Activated T-helper 17 cell treated with anti-CD3 and anti-CD28 coated beads, Interleukin-2, amount 50 U/mL, for 72 hours (primary cell): ENCODE measurements at places on chromosomes 12 and 14. TPM values are rescaled to one million over a fixed set of nuclear protein-coding genes. Genes with fewer than 3 reads are reported as not detected.

GRCh38 chr12:122201381-122201780, 2.1 kb upstream of the B3GNT4 start:
- no peak for ATAC-seq

DNA sequence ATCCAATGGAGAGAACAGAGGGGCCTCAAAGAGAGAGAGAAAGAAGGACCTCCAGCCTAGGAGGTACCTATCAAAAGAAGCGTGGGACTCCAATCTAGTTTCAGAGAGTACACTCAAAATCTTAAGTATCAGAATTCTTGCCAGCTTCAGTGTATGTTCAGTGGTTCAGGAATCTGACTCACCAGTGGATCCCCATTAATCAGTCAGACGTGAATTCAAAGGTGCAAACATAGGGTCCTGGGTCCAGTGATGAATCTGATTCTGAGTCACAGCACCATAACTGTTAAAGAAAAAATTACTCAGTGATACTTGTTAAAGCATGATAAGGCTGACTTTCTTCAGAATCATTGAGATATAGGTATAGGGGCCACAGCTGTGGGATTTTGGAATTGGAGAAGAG, 33.2 kb downstream of the ETNK1 start:
- peak; percentile 97 for ATAC-seq

- ATAC-seq: no peak
Measured at GRCh38 chr14:52003324-52003723, 14.0 kb downstream of the RTRAF start.

- peak; percentile 52 for ATAC-seq
Measured at GRCh38 chr12:113230315-113231234, 9.3 kb downstream of the TPCN1 start.

DNA sequence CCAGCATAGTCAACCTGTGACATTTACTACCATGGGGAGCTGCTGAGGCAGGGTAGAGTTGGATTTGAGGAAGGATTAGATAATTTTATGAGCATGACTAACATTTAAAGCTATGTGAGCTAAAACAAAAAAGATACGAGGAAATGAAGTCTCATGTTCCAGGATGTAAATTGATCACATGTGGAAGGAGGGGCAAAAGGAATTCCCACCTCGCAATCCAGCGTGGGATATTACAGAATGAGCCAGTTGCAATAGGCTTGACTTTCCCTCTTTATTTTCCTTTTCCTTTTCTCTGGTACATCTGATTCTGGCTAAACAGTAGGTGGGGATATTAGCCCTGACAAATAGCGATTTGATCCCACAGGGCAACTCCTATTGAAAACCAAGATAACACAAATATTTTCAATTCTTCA, 214.9 kb upstream of the HMGA2 start:
- no peak for ATAC-seq

DNA sequence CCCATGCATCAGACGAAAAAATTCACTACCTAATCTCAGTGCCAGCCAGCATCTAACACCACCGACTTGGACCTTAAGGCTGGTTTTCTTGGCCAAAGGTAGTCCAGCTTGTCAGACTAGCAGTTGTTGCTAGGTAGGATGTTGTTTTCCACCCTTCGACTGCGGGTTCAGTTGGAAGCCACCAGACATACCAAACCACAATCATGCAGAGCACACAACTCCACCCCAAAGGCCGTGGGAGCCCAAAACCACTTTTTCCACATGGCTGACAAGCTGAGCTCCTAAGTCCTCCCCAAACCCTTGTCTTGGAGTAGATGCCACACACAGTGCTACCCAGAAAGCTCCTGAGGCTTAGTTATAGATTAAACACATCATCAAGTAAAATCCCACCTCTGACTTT, 46.8 kb downstream of the LRIG3 start:
- no peak for ATAC-seq

DNA sequence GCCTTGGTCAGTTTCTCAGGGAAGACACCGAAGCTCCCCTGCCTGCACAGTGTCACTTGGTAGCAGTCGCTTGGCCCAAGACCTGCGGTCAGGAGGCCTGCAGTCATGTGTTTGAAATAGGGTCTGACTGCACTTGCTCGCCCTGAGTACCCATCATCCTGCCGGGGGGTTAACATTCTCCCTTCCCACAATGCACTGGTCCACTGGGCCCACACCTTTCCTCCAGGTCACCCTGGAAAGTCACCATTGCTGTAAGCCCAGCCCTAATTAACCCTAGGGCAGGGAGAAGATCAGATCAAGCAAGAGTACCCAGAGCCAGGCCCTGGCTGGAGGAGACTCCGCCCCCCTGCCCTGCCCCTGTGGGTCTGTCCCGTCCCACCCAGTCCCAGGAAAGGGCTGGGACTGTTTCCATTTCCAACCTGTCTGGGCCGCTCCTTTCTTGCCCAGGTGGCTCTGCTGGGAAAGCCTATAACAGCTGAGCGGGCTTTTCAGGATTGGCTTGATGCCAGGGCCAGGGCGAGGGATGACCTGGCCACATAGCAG, 87.1 kb downstream of the ZFP36L1 start:
- no peak for ATAC-seq

GRCh38 chr14:30180219-30180618, 252.6 kb upstream of the PRKD1 start:
- ATAC-seq: no peak

DNA sequence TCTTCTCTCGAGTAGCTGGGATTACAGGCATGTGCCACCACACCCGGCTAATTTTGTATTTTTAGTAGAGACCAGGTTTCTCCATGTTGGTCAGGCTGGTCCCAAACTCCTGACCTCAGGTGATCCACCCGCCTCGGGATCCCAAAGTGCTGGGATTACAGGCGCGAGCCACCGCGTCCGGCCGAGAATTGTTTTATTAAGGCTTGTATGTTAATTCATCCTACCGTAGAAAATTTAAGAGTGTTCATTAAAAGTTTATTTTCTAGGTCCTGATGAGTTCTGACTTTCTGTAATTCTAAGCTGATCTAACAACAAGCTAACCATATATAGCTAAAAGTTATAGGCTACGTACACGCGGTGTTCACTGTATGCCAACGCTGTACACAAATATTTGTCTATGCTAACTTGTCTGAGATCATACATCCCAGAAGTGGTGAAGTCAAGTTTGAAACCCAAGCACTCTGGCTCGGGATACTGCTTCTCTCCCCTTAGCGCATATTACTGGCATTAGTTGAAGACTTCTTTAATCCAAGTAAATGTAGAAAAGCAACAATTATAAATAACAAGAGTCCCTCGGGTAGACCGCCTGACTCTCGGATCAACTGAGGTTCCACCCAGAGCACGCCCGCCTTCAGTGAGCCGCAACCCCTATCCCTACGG, 570 bp upstream of the MRPS35 start:
- peak; percentile 58 for ATAC-seq

DNA sequence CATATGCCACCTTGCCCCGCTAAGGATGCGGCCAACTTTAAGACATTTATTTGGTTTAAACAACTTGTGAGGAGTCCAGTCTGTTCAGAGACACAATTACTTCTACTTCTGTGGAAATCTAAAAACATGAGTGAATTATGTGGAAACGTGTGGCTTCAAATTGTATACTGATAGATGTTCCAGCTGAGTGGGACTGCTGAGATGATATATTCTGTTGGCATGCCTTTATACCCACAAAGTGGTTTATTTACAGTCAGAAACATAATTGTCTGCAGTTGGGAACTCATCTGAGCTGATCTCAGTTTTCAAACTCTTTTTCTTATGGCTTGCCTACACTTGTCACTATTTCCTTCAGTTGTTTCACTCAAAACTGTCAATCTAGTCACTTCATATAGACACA, 67.8 kb downstream of the FLRT2 start:
- no peak for ATAC-seq

- no peak for ATAC-seq
Measured at GRCh38 chr12:12167847-12168246, 97.1 kb downstream of the BCL2L14 start.

DNA sequence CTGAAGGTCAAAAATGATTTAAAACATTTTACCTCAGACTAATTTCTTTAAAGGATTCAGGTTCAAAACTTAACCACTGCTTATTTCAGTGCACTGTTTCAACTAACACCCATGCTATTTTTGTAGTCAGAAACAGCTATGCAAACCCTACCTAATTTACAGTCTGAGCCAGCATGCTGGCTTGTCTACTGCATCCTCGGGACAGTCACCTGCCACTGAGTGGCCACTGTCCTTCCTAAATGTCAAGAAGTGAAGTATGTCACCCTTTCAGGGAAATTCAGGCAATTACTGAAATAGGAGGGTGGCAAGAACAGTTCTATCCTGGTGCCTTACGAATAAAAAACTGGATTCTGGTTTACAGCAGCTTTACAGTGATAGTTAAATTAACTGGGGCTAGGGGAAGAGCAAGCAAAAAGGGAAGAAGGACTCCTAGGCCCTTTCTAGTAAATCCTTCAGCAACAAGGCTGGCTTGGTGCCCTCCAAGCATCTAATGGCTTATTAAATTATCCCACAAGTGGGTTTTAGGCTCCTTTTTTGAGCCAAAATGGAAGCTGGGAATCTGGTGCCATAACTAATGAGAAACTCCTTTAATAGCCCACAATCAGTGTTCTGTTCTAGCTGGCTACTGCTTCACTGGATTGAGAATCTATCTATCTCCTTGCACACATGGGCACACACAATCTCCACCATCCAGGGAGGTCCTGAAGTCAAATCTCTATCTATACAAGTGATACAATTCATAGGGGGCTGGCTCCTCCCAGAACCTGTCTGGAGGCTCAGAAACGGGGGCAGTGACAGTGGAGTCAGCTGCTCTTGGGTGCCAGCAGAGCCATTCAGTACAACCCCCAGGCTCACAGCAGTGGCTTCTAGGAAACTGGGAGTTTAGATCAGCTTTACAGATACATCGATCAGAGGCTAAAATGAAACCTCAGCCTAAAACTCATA, 43.4 kb downstream of the SH2B3 start:
- ATAC-seq: no peak

- no peak for ATAC-seq
Measured at GRCh38 chr14:43625294-43625693, 881.8 kb downstream of the FSCB start.

DNA sequence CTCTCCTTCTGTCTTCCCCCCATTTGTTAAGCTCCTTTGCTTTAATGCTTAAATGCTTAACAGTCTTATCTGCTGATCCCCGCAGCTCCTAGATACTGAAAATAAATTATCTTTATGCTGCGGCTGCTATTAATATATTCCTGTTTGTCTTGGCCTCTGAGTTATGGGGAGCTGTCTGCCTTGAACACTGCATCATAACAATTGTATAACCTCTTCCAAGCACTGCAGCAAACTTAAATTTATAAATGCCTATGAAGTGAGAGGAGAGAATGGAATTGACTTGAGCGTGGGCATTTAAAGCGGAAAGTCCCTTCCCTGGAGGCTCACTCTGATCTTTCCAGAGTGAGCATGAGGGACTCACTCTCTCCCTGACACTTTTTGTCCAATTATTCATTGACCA, 23.1 kb upstream of the DCP1B start:
- ATAC-seq: no peak

- no peak for ATAC-seq
Measured at GRCh38 chr14:57709909-57710308, 156.0 kb downstream of the SLC35F4 start.

- no peak for ATAC-seq
Measured at GRCh38 chr14:87833026-87833425, 160.0 kb downstream of the GALC start.

- ATAC-seq: peak; percentile 34
Measured at GRCh38 chr14:22084393-22085281, 411.0 kb upstream of the OR4E1 start.

DNA sequence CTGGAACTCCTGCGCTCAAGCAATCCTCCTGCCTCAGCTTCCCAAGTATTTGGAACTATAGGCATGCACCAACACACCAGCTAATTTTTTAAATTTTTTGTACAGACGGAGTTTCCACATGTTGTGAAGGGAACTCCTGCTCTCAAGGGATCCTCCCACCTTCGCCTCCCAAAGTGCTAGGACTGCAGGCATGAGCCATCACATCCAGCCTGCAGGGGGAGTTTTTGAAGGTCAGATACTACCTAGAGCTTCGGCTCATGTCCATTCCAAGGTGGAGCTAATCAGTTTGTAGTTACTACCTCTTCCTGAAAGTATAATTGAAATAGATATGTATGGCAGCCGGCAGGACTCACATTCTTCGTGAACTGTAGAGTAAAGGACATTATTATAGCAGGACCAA, 3.7 kb upstream of the TAS2R19 start:
- no peak for ATAC-seq

DNA sequence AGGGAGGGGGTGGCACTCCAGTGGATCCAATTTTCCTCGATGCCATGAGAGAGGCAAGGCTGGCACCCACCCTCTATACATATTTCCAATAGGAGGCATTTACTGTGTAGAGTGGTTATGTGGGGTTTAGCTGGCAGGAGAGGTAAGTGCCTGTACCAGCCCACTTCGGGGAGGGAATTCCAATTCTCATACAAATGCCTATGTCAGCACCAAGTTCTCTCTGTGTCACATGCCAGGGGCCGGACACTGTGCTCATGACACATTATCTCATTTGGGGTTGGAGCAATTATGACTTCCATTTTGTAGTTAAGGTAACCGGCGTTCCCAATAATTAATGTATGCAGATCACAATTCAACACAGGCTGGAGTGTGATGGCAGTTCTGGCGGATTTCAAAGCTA, 284.3 kb downstream of the KSR2 start:
- ATAC-seq: no peak

DNA sequence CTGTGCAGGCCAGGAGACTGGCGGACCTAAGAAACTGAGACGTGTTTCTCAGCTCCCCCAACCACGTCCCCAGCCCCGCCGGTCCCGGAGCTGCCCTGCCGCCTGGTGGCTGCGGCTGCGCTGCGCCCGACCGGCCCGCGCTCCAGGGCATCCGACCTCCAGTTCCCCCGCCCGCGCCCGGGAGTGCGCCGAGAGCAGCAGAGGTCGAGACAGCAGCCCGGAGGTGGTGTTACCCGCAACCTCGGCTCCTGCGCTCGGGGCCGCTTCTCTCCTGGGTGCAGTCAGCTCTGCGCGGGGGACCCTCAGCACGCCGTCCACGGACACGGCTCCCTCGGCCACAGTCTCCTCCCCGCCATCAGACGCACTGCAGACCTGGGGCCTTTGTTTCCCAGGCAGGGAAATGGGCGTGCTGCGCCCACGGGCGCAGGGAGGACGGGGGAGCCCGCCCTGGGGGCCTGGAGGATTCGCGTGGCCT, 21.6 kb upstream of the GPR132 start:
- peak; percentile 91 for ATAC-seq

DNA sequence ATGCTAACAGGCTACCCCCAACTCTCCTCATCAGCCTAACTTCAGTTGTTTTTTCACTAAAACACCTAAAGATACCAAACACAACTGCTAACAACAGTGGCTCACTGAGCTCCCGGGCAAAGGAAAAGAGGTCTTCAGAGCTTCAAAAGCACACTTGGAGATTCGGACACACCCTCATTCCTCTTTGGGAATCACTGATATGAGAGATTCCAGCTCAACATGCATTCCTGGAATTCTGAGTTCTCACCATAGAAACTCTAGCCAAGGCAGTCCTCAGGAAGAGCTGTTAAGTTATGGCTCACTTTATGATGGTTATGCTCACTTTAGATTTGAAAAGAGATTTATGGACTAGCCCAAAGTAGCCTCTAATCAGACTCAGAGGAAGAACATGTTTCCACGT, 40.1 kb downstream of the STXBP6 start:
- no peak for ATAC-seq

GRCh38 chr12:16475521-16475920, 128.1 kb downstream of the MGST1 start:
- no peak for ATAC-seq

PGF gene
- 0.48 TPM for total RNA-seq

CLECL1 gene
- 7.7 TPM for total RNA-seq

DHRS4L2 gene
- total RNA-seq: 15.8 TPM

GUCY2C gene
- total RNA-seq: not detected

FSCB gene
- not detected for total RNA-seq

APOLD1 gene
- 42.2 TPM for total RNA-seq
